MG63 (cell line): ENCODE measurements at places on chromosomes 13 and 19. TPM values are rescaled to one million over a fixed set of nuclear protein-coding genes. Genes with fewer than 3 reads are reported as not detected.

ZNF331 gene
- total RNA-seq: 2.6 and 11.9 TPM in 2 replicates

ZNF780A gene
- 1.5 and 61.0 TPM in 2 replicates for total RNA-seq

TSEN34 gene
- 68.7 and 103 TPM in 2 replicates for total RNA-seq

ZIM2 gene
- total RNA-seq: not detected in 2 replicates

FPR1 gene
- total RNA-seq: not detected in 2 replicates

ATP1A3 gene
- not detected in 2 replicates for total RNA-seq

MAST1 gene
- 3.4 and 9.8 TPM in 2 replicates for total RNA-seq

KLK2 gene
- total RNA-seq: not detected in 2 replicates

TPTE2 gene
- not detected in 2 replicates for total RNA-seq

USPL1 gene
- 20.3 and 23.4 TPM in 2 replicates for total RNA-seq

PRTN3 gene
- total RNA-seq: not detected in 2 replicates

C3 gene
- total RNA-seq: 2.2 and 7.5 TPM in 2 replicates

ZNF790 gene
- total RNA-seq: 0.20 and 0.36 TPM in 2 replicates

KLK15 gene
- not detected in 2 replicates for total RNA-seq

CABP5 gene
- total RNA-seq: not detected in 2 replicates
